CD14-positive monocyte (primary cell): ENCODE measurements at places on chromosomes 2 and 18. TPM values are rescaled to one million over a fixed set of nuclear protein-coding genes. Genes with fewer than 3 reads are reported as not detected.

DNA sequence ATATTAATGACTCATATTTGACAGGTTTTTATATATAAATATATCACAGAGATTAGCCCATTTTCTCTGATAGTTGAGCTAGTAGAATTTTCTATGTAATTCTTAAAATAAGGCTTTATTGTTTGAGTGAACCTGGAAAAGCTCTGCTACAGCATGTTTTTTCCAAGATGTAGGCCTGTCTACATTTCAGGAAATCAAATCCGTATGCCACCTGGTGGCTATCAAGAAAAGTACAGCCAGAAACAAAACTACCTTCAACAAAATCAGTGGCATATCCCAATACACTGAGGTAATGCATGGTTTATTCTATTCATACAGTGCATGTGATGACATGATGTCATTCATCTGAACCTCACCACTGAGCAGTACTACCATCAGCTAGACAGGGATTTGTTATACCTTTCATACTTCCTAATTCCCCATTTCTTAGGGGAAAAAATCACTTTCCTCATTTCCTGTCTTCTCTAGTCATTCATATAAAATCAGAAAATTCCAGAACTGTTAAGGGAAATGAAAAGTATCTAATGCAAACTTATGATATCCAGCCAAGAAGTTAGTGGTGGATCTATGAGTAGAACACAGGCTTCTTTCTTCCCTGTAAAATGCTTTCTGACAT, 310.4 kb upstream of the SYT4 start:
- DNase-seq, result peak; percentile 8

GRCh38 chr2:73285159-73285739, 971 bp upstream of the FBXO41 start:
- DNase-seq, result peak; percentile 66

DNA sequence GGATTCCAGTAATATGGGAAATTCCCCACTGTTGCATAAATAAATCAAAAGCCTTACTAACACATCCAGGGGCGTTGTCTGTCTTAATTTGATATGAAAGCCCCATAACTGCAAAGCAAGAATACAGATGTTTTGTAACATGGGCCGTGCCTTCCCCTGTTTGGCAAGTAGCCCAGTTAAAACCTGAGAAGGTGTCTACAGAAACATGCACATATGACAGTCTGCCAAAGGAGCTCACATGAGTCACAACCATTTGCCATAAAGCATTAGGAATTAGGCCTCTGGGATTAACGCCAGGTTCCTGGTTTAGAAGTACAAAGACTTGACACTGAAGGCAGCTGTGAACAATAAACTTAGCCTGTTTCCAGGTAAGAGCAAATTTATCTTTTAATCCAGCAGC, 43.1 kb upstream of the LONRF2 start:
- DNase-seq, result no peak

GRCh38 chr2:61759005-61759404, 94.9 kb downstream of the FAM161A start:
- DNase-seq, result no peak

PRKAG3 gene
- polyA plus RNA-seq, result not detected

DNA sequence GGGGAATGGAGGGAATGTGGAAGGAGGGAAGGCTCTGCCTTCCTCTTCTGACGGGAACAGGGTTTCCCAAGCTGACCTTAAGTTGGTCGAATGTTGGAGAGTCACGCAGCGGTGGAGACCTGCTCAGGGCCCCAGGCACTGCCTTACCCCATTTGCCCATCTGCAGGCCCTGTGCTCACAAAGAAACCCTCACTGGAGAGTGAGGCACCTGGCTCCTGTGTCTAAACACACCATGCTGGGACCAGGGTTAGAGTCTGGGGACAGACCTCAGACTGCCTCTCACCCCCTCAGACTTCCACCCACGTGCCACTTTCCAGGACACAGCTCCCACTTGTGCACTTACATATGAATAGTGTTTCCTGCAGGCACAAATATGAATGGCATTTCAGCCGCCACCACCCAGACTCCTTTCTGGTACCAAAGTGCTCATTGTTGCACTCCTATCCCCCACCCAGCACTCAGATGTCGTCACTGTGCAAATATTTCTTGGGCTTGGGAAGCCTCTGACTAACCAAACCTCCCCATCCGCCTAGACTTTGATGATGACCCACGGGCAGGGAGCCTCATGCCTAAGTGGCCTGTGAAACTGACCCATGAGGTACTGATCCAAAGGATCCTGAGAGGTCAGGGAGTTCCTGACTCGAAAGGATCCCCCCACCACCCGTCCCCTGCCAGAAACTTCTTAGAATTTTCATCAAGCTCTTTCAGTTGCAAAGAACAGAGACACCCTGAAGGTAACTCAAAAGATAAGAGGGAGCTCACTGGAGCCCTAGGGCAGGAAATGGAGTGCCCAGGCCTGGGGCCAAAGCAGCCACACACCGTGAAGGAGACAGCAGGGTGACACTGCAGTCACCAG, 78.3 kb downstream of the STPG4 start:
- DNase-seq, result no peak

- DNase-seq, result no peak
These were observed 115.1 kb upstream of the GPC1 start for GRCh38 chr2:240320204-240320993.

CFAP65 gene
- not detected for polyA plus RNA-seq

DNA sequence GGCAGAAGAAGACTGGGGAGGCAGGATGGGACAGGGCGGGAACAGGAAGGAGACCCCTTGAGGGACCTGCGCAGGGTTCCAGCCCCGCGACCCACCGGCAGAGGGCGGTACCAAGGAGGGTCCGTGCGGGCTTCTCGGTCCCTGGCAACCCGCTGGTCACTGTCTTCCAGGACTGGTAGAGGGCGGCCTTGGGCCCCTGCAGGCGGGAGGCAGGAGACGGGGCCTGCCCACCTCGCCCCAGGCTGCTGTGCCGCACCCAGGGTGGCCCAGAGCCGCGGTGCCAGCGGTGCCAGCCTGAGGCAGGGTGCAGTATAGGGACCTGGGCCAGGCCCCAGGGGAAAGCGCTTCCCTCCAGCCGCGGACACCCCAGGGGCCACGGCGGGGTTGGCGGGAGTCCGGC, 34.5 kb downstream of the NEURL3 start:
- peak; percentile 63 for DNase-seq

GRCh38 chr18:3380384-3380961, 69.5 kb upstream of the TGIF1 start:
- peak; percentile 10 for DNase-seq

GRCh38 chr18:59733421-59733820, 36.2 kb upstream of the CCBE1 start:
- no peak for DNase-seq

DNA sequence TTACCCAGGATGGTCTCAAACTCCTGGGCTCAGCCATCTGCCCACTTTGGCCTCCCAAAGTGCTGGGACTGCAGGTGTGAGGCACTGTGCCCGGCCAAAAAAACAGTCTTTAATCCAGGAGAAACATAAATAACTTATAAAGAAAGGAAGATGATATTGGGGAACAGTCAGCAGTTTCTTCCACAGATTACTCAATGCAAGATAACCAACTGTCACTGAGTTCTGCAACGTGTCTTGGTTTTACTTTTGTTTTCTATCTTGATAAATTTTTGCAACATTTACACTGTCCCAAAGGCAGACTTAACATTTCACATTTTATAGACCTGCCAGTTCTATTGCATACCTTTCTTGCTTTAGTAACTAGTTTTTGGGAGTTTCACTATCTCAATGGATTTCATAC, 71.1 kb downstream of the ANKRD44 start:
- peak; percentile 49 for DNase-seq

ZNF396 gene
- 1.1 TPM for polyA plus RNA-seq

C2orf80 gene
- not detected in 2 replicates for polyA plus RNA-seq

GRCh38 chr2:62074233-62074632, 121.7 kb upstream of the B3GNT2 start:
- DNase-seq, result no peak

ASPRV1 gene
- 0.25 TPM for polyA plus RNA-seq

ABCB11 gene
- not detected for polyA plus RNA-seq

DNA sequence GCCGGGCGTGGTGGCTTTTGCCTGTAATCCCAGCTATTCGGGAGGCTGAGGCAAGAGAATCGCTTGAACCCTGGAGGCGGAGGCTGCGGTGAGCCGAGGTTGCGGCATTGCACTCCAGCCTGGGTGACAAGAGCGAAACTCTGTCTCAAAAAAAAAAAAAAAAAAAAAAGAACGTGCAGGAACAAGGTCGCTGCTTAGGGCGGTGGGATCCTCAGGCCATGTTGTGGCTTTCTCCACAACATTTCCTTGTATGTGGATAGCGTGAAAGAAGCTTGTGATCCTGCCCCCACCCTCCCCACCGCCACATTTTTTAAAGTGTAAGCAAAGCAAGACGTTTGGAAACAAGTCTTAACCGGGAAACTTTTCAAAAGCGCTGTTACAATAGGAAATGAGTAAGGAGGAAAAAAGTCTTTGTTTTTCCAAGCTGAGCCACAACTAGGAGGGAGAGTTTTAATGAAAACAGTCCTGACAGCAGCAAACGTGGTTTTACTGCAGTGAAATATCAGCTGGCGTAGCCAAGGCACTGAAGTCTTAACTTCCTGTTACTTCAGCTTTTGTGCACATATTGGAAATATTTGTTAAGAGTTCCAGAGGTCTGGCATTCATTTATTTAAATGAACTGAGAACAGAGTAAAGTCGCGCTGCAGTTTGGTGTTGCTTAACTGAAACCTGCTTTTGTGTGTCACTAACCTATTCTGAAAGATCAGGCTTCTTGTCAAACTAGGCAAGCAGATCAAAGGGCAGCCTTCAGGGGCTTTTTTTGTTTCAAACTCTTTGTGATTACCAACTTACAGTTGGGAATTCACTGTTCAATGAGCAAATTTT, 3.8 kb downstream of the TGIF1 start:
- DNase-seq, result peak; percentile 80

DNA sequence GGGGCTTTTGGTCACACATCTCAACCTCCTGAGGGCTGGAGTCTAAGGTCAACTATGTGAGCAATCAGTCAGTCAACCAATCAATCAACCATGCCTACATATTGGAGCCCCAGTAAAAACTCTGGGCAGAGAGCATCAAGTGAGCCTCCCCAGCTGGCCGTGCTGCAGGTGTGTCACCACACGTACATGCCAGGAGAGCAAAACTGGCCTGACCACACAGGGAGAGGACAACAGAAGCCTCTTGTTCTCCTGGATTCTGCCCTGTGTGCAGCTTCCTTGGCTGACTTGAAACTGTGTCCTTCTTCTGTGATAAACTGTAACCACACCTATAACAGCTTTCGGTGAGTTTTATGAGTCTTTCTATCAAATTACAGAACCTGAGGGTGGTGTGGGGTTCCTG, 25.9 kb downstream of the GPR35 start:
- no peak for DNase-seq

PIEZO2 gene
- polyA plus RNA-seq, result not detected

- DNase-seq, result no peak
These were observed 6.1 kb upstream of the SOX11 start for GRCh38 chr2:5686068-5686467.

DNA sequence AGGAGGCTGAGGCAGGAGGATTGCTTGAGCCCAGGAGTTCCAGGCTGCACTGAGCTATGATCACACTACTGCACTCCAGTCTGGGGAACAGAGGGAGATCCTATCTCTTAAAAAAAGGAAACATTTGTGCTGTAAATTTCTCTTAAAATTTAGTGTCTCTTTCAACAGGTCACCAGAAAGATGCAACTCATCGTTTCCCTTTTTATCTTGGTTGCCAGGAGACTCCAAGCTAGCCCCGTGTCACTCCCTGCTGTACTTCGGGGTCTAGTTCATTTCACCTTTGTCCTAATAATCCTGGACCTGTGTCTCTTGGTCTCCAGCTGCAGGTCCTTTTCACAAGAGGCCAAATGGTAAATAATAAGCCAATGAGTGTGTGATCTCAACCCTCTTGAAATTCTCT, 7.1 kb downstream of the HS1BP3 start:
- DNase-seq, result no peak

- DNase-seq, result no peak
These were observed 1.2 kb downstream of the RAPH1 start for GRCh38 chr2:203533676-203534591.

PRSS56 gene
- polyA plus RNA-seq, result not detected in 2 replicates

DNA sequence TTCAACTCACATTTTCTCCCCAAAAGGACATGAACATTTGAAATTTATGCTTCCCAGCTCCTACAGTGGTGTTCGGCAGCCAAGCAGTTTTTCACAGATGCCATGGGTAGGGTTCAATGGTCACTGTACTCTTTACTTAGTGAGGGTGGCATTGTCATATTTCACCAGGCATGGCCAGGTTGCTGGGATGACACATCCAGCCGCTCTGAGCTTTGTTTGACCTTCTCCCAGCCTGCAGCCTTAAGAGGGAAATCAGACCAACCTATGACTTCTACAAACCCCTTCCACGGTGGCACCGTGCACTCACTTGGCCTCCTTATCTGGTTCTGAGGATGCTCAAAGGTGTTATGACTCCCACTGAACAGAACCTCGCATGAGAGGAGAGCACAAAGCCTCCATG, 108.4 kb upstream of the SH3BP4 start:
- no peak for DNase-seq

- no peak for DNase-seq
These were observed 254.8 kb downstream of the TGIF1 start for GRCh38 chr18:3704556-3705344.

- no peak for DNase-seq
These were observed 206.1 kb upstream of the RND3 start for GRCh38 chr2:150693556-150693955.

- no peak for DNase-seq
These were observed 1.1 kb upstream of the ZNF513 start for GRCh38 chr2:27381577-27382181.

GRCh38 chr2:727071-727470, 49.9 kb upstream of the TMEM18 start:
- no peak for DNase-seq

DNA sequence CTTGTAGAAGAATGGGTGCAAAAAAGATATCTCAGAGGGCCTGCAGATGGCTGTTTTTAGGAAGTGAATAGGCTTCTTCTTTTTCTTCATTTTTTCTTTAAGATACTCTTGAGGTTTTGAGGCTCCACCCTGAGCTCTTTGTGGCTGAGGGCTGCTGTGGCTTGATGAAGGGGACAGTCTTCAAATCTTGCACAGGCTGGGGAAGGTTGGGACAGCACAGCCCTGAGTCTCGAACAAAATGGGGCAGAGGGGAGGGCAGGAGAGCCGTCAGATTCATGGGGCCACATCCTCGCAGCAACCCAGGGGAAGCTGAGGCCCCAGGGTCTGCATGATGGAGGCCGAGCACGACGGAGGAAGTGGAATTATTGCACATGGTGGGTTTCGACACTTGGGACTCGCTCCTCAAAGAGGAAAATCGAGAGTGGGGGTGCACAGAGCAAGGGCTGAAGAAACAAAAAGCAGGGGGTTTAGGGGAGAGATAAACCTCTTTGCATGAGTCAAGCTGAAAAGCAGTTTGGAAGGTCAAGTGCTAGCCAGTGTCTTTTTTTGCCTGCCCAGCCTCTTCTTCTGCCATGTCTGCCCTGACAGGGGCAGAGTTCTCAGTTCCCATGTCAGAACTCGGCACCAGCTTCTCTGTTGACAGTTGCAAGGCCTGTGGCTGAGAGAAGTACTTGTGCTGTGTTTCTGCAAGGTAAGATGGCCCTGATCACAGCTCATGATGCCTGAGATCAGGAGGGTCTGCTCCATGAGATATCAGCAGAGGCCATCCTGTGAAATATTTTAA, 19.5 kb downstream of the INPP4A start:
- DNase-seq, result peak; percentile 69

CFAP210 gene
- not detected in 2 replicates for polyA plus RNA-seq
